Renal pelvis (tissue), 12 donors: ENCODE measurements at places on chromosomes 13 and 19. TPM values are rescaled to one million over a fixed set of nuclear protein-coding genes. Genes with fewer than 3 reads are reported as not detected.
A peak's percentile ranks its signal among the peaks of the same experiment; 100 is the strongest.

DNA sequence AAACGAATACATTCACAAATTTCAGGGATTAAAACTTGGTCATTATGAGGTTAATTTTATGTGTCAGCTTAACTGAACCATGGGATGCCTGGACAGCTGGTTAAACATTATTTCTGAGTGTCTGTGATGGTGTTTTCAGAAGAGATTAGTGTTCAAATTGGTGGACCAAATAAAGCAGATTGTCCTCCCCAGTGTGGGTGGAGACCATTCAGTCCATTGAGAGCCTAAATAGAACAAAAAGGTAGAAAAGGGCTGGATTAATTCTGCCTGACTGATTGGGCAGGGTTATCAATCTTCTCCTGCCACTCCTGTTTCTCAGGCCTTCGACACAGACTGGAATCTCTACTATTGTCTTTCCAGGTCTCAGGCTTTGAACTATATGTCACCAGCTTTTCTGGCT is 203.8 kb upstream of the SLITRK6 start:
- DNase-seq, result peak; percentile 1

DNA sequence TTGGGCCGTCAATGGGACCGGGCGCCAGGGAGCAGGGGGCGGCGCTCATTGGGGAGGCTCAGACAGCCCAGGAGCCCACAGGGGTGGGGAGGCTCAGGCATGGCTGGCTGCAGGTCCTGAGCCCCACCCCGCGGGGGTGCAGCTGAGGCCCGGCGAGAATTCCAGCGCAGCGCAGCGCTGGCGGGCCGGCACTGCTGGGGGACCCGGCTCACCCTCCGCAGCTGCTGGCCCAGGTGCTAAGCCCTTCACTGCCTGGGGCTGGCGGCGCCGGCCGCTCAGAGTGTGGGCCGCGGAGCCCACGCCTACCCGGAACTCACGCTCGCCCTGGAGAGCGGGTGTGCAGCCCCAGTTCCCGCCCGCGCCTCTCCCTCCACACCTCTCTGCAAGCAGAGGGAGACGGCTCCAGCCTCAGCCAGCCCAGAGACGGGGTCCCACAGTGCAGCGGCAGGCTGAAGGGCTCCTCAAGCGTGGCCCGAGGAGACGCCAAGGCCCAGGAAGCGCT is 1227.4 kb downstream of the PCDH17 start:
- DNase-seq, result no peak

The NOVA2 gene
- polyA plus RNA-seq, result 4.4 TPM

- DNase-seq, result no peak
Measured at GRCh38 chr19:16889883-16890460, 1.2 kb downstream of the F2RL3 start.

DNA sequence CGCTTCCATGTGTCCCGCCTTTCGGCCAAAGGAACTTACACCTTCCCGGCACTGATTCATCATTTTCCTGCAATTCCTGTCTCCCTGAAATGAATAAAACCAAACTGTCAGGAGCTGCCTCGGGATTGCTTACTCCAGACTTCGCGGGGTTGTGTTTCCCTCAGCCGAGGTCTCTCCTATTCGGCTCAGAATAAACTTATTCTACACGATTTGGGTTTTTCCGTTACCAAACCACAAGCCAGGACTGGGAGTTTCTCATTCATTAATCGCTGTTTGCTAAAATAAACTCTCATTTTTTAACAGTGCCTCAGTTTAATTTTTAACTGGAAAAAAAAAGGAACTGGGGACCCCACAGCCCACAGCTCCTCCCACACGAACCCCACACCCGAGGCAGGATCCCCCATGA is 667 bp downstream of the ZNF878 start:
- DNase-seq, result no peak

The NDUFB7 gene
- 107 TPM for polyA plus RNA-seq

- no peak for DNase-seq
Measured at GRCh38 chr19:12834976-12835757, 788 bp upstream of the RTBDN start.

The ZNF793 gene
- 35.6 TPM for polyA plus RNA-seq

The LIM2 gene
- polyA plus RNA-seq, result 0.35 TPM

The EBPL gene
- 47.4 TPM for polyA plus RNA-seq

DNA sequence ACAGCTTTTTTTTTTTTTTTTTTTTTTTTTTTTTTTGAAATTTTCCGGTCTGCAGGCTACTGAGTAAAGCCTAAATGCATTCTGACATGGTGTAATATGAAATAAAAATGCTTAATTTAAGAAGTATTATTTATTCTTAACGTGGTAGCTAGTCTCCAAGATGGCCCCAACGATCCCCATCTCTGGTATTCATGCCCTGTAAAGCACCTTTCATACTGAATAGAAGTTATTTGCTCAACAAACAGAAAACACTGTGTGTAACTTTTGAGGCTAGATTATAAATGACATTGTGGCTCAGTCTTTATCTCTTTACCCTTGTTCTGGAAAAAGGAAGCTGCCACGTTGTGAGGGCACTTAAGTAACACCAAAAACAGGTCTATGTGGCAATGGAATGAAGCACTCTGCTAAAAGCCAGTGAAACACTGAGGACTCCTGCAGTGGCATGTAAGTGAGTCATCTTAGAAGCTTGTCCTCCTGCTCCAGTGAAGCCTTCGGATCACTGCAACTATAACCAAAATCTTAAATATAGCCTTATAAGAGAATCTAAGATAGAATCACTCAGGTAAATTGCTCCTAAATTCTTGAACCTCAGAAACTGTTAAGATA is 128.7 kb downstream of the UGGT2 start:
- DNase-seq, result no peak

DNA sequence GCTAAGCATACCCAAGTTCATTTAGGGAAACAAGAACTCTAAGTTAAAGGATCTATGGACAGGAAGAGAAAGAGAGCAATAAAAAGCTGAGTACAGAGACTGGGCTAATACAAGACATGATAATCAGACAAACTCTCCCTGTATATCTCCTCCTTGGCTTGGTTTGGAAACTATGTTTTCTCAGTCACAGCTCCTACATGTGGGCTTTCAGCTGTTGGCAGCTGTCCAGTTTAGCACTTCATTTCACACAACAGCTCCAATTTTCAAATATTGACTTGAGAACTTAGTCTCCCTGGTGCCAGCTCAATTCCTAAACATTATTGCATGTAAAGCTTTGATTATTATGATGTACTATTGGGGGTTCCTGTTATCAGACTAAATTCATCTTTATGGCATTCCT is 222.8 kb upstream of the OBI1 start:
- DNase-seq, result no peak

DNA sequence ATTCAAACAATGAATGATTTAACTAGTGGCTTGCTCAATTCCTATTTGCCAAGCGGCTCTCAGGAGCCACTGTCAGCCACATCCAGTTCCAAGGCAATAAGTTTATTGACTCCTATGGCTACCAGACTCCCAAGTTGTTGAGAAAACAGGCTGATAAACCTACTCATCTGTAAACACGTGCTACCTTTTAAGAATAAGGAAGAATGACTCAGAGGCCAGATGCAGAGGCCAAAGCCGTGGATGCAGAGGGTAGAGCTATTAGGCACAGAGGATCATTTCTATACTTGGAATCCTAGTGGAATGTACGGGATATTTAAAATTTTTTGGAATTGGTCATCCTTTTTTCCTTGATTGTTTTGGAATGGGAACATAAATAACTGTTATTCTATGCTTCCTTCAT is 1921.1 kb downstream of the OLFM4 start:
- no peak for DNase-seq

DNA sequence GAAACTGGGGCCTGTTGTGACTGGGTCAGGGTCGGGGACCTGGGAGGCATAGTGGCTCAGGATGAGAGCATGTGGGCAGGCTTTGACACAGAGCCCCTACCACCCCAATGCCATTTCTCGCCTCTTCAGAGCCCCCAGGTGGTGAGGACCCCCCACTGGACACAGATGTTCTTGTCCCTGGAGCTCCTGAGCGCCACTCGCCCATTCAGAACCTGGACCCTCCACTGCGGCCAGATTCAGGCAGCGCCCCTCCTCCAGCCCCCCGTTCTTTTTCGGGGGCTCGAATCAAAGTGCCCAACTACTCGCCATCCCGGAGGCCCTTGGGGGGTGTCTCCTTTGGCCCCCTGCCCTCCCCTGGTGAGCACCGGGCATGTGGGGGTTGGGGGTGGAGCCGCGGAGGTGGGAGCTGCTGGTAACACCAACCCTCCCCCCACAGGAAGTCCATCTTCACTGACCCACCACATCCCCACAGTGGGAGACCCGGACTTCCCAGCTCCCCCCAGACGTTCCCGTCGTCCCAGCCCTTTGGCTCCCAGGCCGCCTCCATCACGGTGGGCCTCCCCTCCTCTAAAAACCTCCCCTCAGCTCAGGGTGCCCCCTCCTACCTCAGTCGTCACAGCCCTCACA is 10.4 kb downstream of the IGFLR1 start:
- no peak for DNase-seq

DNA sequence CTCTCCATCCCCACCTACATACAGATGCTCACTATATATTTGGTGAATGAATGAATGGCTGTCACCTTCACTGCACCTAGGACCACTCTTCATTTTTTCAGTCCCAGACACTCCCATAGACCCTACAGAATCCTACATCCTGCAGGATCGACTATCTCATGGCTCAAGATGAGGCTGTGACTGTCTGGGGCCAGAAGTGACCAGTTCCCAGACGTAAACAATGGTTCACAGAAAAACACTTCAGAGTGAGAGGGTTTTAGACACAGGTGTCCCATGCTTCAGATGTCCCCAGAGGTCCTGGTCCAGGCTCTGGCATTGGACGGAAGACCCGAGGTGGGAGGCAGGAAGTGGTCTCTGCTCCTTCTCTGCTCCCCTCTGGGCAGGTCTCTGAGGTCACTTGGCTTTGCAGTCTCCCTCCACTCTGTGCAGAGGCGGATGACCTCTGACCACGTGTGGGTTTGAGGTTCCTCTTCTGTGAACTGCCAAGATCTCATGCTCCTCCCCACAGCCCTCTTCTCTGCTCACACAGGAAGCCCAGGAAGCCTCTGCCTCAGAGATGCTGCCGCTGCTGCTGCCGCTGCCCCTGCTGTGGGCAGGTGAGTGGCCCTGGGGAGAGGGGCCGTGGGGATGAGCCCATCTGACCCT is 24.9 kb downstream of the SIGLEC7 start:
- no peak for DNase-seq

The C19orf38 gene
- polyA plus RNA-seq, result 2.1 TPM

DNA sequence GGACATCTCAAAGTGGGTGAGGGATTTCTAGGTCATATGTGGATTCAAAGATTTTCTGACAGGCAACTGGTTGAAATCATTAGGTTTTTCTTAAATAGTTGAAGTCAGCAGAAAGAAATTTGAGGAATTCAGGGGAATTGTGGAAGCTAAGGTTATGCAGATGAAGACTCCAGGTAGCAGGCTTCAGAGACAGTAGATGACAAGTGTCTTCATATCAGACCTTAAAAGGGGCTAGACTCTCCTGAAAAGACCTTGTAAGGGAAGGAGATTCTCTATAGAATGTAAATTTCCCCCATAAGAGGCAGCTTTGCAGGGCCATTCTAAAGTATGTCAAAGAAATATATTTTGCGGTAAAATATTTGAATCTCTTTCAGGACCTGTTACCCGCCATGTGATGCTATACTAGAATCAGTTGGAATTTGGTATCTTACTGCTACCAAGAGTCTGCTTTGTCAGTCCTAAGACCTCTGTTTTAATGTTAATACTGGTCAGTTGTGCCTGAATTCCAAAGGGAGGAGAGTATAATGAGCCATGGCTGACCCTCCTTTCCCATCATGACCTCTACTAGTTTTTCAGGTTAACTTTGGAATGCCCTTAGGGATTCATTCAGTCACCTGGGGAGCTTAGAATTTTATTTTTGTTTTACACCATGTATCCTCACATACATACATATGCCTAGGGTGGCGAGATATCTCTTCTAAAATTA is 1115.5 kb upstream of the SLC10A2 start:
- no peak for DNase-seq

DNA sequence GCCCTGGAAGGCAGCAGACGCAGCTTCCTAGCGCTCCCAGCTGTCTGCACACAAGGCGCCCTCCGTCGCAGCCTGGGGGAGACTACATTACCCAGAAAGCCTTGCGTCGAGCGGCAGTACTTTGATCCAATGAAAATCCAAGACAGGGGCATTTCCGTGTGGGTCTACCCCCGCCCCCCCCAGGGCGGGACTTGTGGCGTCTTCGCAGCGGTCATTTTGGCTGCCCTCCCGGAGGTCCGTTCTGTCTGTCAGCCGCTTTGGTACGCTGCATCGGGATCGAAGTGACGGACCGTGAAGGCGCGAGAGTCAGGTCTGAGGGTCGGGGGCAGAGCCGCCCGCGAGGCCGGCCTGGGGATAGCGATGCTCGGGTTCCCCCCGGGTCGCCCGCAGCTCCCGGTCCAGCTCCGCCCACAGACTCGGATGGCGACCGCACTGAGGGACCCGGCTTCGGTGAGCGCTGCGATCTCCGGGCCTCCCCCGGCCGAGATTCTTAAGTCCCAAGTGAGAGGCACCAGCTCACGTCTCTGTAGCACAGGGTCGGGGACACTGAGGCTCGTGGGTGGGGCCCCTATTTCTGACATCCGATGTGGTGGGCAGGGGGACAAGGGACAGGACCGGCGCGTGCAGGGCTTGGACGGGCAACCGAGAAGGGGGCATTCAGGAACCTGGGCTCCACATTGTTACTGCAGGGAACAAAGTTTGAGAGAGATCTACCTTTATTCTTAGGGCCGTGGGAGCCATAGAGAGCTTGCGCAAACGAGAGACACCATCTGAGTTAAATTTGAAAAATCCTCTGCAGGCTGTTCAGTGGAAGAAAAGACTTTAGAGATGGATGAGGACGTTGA is at the start of gene ZNF211:
Gene ZNF211, plus strand, starts transcription at position 182 of the 845 bp plus-strand sequence. Its CDS starts 179 bp downstream, at position 361.
- peak; percentile 97 for DNase-seq

DNA sequence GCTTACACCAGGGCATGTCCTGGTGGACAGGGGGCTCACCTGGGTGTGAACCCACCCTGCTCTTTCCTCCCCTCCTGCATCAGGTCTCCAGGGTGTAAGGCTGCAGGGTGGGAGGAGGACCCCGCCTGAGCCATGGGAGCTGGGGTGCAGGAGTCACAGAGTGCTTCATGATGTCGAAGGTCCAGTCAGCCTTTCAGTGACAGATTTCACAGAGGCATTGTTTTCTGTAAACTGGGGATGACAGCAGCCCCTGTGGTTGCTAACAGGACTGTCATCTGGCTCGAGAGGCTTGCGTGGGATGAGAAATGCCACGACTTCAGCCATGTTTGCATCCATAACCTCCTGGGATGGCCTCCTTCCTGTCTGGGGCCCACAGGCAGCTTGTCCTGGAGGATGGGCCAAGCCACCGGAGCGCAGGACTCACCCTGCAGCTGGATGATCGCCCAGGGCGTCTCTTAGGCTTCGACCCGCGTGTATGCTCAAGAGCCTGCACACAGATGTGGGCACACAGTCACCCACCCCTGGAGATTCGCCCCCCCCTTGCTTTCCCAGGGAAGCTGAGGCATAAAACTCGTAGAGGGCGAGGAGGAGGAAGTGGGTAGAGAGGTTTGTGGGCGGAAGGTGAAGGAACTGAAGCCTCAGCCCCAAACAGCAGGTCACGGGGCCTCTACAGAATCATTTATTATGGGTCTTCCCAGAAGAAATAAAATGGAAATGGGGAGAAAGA is 4.9 kb downstream of the NANOS3 start:
- DNase-seq, result no peak

The GSX1 gene
- not detected for polyA plus RNA-seq

GRCh38 chr19:4297901-4298809 is 4.0 kb downstream of the TMIGD2 start:
- no peak for DNase-seq

- no peak for DNase-seq
Measured at GRCh38 chr13:40539576-40540327, 126.7 kb downstream of the FOXO1 start.
